Fibroblast of skin of left quadriceps (primary cell): ENCODE measurements at places on chromosomes 5 and 9.

DNA sequence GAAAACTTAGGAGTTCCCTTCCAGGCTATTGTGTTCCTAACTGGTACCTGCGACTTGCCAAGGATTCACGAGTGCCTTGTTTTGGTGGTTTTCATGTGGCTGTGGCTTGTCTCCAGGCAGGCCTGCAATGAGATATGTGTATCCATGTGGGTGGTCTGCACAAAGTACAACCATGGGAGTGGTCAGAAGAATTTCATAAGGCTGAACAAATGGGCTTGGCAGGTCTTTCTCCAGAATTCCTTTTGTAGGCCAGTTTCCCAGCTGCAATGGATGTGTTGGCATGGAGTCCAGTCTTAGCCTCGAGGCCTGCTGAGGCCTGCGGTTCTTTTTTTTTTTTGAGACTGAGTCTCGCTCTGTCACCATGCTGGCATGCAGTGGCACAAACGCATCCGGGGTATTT is 28.8 kb upstream of the MELK start:
- DNase-seq: no peak

DNA sequence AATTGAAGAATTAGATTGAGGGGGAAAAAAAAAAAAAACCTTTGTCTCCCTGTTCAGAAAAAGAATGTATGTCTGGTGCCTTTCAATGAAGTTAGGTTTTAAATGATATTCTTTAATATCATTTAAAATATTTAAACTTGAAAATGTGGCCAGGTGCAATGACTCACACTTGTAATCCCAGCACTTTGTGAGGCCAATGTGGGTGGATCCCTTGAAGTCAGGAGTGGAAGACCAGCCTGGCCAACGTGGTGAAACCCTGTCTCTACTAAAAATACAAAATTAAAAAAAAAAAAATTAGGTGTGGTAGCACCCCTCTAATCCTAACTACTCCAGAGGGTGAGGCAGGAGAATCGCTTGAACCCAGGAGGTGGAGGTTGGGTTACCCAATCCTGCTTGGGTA is 111.1 kb upstream of the RASA1 start:
- DNase-seq: no peak

DNA sequence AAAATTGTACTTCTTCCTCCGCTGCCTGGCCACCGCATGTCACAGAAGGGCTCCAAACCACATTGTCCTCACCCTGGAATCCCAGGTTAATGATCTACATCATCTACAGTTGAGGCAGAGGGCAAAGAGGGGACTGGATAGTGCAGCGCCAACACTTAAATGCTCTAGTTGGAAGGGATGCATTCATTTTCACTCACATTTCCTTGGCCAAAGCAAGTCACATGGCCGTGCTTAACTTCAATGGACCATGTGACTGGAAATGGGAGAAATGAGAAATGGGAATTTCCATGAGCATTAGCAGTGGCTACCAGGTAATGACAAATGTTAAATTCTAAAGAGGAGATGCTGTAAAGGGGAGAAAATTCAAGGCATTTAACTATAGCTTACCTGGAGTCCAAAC is 13.3 kb upstream of the GNAQ start:
- no peak for DNase-seq

- DNase-seq: no peak
Measured at GRCh38 chr9:95642189-95642588, 125.4 kb upstream of the PTCH1 start.

DNA sequence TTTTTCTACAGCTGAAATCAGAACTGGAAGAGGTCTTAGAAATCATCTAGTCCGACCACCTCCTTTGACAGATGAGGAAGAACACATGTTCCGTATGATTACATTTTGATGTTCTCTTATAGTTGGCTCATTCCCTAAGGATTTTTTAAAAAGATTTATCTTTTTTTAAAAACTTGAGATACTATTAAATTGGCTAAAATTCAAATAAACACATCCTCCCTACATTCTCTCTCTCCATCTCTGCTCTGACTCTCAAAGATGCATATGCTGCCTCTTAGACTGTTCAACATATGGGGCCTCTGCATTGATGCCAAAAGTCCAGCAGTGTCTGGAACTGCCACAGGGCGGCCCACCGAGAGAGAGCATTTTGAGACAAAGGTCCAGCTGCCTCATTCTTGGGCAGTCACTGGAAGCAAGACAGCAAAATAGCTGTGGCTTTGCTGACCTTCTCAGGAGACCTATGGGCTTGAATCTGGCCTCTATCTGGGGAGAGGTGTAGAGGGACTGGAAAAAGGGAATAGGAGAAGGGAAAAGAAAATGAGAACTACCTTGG is 12.8 kb upstream of the TSSK1B start:
- no peak for DNase-seq

- no peak for DNase-seq
Measured at GRCh38 chr9:27792971-27793689, 219.8 kb upstream of the C9orf72 start.

GRCh38 chr5:154722936-154723335 is 32.2 kb upstream of the LARP1 start:
- DNase-seq: no peak

DNA sequence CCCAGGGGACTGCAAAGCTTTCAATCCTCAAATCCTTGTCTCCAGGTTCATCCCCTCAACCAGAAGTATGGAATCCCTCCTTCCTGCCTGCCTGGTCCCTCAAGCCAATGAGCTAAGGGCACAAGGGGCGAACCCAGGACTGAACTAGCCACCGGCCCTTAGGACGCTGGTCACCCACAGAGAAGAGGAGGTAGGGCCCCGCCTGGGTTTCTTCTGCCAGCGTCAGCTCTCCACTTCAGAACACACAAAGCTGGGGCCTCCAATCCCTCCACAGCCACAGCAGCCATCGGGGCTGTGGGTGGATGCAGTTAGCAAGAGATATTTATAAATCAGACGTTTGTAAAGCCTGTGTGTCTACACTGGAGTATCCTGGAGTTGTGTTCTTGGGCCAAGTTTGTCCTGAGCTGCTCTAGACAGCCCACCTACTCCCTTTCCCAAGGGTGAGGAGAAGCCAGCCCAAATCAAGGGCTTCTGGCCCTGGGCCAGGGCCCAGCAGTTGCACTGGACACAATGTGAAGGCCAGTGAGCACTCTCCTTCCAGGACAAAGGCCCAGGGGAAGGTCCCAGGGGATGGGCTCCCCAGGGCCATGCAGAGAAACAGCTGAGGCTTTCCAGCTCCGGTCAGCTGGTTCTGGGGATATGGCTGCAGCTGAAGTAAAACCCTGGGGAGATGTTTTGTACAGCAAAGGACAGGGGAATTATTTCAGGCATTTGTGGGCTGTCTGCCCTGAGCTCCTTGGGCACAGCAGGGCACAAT is 18.9 kb downstream of the AMBP start:
- no peak for DNase-seq

- no peak for DNase-seq
Measured at GRCh38 chr5:91955610-91956009, 572.5 kb upstream of the ARRDC3 start.

GRCh38 chr5:177325868-177326381 is 14.2 kb upstream of the MXD3 start:
- DNase-seq: no peak

GRCh38 chr5:136701191-136701590 is 335.8 kb upstream of the TRPC7 start:
- DNase-seq: no peak

GRCh38 chr5:96470785-96471184 is 37.7 kb upstream of the PCSK1 start:
- no peak for DNase-seq

GRCh38 chr5:26833596-26833995 is 204.8 kb downstream of the CDH9 start:
- peak; percentile 40 for DNase-seq

- DNase-seq: no peak
Measured at GRCh38 chr9:17422994-17423680, 155.7 kb upstream of the SH3GL2 start.

DNA sequence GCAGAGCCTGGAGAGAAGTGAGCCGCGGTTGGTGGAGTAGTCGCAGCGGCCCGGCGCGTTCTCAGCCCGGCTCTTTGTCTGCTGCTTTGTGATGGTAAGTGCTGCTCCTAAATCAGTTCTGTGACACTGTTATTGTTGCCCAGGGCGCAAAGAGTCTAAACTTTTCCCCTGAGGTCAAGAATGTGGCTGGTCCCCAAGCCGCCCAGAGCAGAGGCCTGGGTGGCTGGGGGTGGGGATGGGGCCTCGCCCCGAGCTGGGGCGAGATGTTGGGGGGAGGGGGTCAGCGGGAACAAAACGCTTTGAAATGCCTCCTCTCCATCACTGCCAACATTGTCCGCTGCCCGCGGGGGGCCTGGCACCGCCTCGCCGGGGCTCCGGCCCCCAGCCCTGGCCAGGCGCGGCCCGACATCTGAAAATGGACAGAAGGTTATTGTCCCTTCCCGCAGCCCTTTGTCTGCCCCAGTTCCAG is 11.7 kb upstream of the CERCAM start:
- no peak for DNase-seq

DNA sequence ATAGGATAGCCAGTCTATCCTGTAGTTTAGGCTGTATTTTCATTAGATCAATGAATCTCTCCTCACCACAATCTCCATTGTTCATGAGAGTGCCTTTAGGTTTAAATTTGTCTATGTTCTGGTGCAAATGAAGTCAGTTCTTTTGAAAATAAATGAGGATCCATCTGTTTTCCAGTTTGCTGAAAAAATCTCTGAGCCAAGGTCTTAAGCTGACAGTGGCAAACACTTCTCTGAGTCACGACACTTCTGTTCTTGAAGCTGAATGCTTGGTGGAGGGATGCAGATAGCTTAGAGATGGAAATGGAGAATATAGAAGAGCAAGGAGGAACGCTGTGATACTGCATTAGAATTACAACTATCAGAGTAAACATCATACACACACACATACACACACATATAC is 34.9 kb downstream of the DMRTA1 start:
- DNase-seq: no peak

- DNase-seq: no peak
Measured at GRCh38 chr9:130665431-130666392, 1.3 kb downstream of the PRDM12 start.

DNA sequence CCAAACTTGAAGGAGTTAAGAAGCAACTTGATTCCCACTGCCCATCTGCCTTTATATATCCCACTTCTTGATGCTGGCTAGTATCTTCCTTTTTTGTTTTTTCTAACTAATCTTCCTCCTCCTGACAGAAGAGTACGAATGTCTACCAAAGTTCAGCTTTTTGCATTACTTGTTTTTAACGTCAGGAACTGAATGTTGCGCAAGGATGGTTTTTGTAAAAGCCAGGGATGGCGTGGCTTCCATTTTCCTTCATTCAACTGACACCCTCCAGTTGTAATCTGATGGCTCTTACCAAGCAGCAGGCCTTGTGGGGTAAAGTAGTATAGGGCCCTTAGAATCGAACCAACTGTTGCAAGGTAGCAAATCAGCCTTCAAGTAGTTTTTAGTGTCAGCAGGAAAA is 70.8 kb upstream of the GPR151 start:
- no peak for DNase-seq

DNA sequence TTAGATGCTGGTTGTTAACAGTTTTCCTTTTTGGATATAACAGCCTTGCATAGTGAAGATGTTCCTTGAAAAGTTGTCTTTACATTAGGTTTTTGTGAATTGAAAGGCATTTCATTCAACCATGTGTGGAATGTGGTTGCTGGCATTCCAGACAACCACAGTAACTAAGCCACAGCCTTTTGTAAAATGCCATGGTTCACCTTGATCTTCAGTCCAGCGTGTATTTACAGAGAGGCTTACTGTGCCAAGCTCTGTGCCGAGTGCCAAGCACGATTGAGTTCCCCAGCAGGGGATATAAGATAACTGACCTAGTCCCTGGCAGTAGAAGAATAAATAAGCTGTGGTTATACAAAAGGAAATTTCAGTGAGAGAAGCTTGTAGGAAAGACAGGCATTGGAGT is 4.9 kb downstream of the EXOSC2 start:
- DNase-seq: no peak

DNA sequence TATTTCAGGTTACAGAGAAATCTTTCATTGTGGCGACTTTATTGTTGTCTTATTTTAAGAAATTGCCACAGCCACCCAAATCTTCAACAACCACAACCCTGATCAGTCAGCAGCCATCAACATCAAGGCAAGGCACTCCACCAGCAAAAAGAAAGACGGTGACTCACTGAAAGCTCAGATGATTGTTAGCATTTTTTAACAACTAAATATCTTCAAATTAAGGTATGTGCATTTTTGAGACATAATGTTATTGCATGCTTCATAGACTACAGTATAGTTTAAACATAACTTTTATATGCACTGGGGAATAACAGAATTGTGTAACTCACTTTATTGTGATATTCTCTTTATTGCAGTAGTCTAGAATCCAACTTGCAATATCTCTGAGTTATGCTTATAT is 263.4 kb downstream of the TMEM232 start:
- DNase-seq: peak; percentile 59

GRCh38 chr5:17966640-17967402 is 332.6 kb downstream of the TAF11L14 start:
- DNase-seq: no peak

GRCh38 chr5:160905285-160905684 is 53.3 kb upstream of the ATP10B start:
- DNase-seq: no peak

DNA sequence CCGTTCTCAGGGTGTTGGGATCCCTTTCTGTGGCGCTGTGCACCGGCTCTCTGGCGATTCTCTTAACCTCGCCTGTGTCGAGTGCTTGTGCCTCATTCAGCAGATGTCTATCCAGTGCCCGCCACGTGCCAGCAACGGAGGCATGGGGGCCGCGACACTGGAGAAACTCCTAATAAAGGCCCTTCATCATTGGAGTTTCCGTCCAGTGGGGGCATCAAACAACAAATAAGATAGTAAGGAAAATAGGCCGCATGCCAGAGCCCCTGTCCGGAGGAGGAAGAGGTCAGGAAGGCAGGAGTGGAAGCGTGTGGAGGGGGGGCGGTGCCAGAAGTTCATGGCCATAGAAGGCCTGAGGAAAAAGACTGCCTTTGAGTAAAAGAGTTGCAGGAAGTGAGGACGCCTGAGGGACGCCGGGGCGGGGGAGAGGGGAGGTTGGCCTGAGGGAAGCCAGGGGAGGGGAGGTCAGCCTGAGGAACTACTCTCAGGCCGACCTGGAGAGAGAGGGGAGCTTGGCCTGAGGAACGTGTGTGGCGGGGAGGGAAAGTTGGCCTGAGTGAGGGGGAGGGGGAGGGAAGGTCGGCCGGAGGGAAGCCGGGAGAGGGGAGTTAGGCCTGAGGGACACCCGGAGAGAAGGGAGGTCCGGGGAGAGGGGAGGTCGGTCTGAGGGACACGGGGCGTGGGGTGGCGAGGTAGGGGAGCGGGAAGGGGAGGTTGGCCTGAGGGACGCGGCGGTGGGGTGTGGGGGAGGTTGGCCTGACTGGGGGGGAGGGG is 82.2 kb downstream of the CACNA1B start:
- DNase-seq: no peak

GRCh38 chr5:170782438-170782837 is 1.1 kb upstream of the GABRP start:
- no peak for DNase-seq

- no peak for DNase-seq
Measured at GRCh38 chr5:133841831-133842750, 126.3 kb downstream of the C5orf15 start.

- peak; percentile 52 for DNase-seq
Measured at GRCh38 chr5:137498736-137499505, at the start of gene SPOCK1. TSS of gene SPOCK1 (minus strand) at chr5:137499326.
